ENCODE measurements at places on chromosomes 6 and 20. TPM values are rescaled to one million over a fixed set of nuclear protein-coding genes. Genes with fewer than 3 reads are reported as not detected.

GRCh38 chr6:144602523-144603180 is 317.5 kb downstream of the UTRN start:
- DNase-seq, result no peak

GRCh38 chr6:64580346-64580745 is 944.7 kb downstream of the PHF3 start:
- no peak for DNase-seq

GRCh38 chr20:61159957-61160686 is 91.9 kb upstream of the CDH4 start:
- DNase-seq, result no peak

DNA sequence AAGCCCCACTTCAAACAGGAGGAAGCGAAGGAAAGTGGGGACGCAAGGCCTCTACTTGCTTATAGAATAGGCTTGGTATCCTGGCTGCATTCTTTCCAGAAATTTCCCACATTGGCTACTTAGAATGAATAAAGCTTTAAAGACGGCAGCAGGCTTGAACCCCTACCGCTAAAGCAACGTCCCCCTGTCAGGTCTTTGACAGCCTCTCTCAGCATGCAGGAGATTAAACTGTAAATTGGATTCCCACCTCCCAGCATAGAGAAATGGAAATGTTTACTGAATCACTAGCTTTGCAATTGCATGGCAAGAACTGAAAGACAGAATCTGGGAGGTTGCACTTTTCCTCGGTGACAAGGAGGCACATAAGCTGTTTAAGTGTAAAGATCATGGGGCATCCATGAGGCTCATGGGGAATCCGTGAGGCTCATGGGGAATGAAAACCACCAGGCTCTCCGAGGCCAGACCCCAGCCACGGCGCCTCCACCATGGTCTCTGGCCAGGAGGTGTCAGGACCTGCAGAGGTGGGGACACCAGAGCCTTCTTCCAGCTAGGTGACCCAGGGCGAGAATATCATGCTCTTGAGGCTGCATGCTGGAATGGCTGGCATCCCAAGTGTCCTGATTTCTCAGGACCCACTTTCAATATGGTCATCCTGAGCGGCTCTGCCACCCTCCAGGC is 10.3 kb downstream of the LEMD2 start:
- DNase-seq, result no peak

The DPPA5 gene
- total RNA-seq, result not detected

The CDSN gene
- not detected for total RNA-seq

The ARHGAP18 gene
- total RNA-seq, result 34.5 TPM
